GM12865 (cell line): ENCODE measurements at places on chromosomes 5 and 9.

DNA sequence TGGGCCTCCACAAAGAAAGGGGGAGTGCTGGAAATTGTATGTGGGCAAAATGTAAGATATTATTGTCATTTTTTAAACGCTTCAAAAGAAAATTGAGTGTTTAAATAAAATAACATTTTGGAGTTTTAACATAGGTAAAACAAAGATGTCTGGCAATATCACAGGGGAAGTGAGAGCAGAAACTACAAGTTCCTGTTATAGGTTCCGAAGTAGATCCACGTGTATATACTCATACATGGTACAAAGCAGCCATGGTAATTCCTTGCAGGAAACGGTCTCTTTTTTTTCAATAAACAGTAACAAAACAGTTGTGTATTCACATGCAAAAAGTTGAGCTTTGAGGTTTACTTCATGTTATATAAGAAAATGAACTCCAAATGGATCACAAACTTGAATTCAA is 78.4 kb downstream of the MTRR start:
- DNase-seq = no peak

- no peak for DNase-seq
Measured at GRCh38 chr9:130197888-130198287, 25.7 kb downstream of the NCS1 start.

GRCh38 chr9:73011181-73011750 is 58.4 kb upstream of the ALDH1A1 start:
- no peak for DNase-seq

DNA sequence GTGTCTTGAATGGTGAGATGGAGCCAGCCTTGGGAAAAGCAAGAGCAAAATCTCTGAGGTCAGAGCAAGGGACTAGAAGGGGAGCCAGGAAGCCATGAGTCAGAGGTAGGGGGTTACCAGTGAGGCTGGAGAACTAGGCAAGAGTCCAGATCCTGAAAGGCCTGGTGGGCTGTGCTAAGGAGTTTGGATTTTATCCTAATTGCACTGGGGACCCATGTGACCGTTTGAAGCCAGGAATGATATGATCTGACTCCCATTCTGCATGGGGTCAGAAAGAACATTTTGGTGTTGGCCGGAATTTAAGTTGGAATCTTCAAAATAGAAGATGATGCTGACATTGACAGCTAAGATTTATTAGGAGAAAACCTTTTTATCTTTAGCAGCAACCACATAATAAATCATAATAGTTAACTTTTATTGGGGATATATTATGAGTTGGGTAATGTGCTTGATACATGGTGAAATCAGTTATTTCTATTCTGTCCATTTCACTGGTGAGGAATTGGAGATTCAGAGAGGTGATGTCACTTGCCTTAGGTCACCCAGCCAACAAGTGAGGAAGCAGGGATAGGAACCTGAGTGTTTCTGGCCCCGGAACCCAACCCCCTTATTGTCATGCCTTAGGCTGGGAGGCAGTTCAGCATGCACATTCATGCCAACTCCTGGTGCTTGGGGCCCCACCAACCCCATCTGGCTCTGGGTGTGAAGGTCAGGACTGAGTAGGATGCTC is 61.5 kb upstream of the RARS1 start:
- no peak for DNase-seq

GRCh38 chr9:96395964-96396363 is 12.5 kb upstream of the SLC35D2 start:
- no peak for DNase-seq

- no peak for DNase-seq
Measured at GRCh38 chr5:163542771-163543170, 37.4 kb downstream of the MAT2B start.

- no peak for DNase-seq
Measured at GRCh38 chr5:50320131-50320749, 120.8 kb downstream of the EMB start.

- peak; percentile 83 for DNase-seq
Measured at GRCh38 chr5:154038261-154038706, 426 bp downstream of the FAM114A2 start.

DNA sequence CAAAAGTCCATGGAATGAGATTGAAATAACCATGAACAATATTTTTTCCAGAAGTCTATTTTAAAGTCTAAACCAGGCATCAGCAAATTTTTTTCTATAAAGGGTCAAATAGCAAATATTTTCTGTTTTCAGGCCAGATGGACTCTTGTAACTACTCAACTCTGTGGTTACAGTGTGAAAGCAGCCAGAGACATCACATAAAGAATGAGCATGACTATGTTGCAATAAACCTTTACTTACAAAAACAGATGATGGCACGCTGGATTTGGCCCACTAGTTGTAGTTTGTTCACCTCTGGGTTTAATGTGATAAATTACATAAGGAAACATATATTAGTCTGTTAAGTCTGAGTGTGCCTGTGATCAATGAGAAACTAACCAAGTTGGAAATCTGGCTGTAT is 319.2 kb downstream of the TRPM3 start:
- no peak for DNase-seq

DNA sequence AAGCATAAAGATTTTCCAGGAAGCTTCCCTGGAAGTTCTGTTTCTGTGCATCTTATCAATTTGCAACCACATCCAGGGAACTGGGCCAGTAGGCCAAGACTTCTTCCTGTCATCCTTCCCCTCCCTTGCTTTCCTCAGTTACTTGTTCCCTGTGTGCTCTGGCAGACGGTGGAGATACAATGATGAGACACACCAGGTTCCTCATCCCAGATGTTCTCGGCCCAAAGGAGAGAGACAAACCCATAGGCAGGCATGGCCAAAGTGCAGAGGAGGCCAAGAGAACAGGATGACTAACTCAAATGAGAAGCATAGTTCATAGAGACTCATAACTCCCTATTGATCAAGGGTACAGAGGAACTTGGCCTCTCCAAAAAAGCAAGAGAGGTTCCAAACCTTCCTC is 652.6 kb downstream of the CCDC171 start:
- DNase-seq = no peak

DNA sequence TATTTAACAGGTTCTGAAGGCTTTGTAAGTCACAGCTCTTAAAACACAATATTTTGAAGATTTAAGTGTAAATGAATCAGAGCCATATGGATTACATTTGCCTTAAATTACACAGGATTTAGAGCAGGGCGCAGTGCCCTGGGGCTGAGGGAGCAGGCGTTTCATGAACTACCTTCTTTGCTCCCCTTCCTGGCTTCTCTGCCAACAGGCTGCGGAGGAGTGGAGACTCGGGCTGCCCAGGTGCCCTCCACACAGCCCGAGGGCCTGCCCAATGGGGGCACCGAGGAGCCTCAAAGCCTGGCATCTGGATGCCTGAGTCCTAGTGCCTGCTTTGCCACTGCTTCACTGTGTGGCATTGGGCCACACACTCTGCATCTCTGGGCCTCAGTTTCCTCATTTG is 90.6 kb upstream of the HAND1 start:
- DNase-seq = no peak

DNA sequence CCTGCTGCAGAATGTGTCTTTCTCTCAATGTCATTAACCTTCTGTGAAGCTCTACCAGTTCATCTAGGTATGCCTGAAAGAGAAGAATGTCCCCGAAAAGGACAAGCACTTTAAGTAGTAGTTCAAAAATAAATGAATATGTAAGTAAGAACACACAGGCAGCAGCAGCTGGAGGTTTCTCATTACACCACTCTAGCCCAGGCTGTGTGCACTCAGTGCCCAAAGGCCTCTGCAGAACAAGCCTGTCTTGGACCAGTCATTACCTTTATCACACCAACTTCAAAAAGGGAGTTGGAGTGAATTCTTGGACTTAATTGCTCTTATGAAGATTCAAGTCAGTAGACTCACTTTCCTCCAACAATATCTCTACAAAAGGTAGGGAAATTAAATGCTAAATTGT is 268.8 kb downstream of the MLLT3 start:
- DNase-seq = peak; percentile 51

GRCh38 chr5:64126202-64126741 is 39.4 kb upstream of the RNF180 start:
- no peak for DNase-seq
